ENCODE measurements at places on chromosomes 12 and 14.

GRCh38 chr12:91215940-91216454 lies 33.4 kb upstream of the DCN start:
- no peak for DNase-seq

DNA sequence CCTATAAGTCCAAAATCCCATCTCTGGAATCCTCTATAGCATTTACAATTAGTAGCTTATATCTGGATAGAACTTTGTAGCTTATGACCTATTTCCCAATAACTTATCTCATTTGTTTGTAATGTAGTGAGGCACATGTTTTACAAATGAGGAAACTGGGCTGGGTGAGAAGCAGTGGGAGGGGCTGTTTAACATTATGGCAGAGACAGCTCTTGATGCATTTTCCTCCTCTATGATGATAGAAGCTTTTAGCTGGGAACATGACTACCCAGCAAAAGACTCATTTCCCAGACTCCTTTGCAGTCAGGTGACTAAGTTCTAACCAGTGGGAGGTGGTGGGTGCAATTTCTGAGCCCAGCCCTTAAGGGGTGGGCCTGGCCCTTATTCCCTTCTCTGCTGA lies 179.7 kb downstream of the TTC8 start:
- DNase-seq, result no peak

DNA sequence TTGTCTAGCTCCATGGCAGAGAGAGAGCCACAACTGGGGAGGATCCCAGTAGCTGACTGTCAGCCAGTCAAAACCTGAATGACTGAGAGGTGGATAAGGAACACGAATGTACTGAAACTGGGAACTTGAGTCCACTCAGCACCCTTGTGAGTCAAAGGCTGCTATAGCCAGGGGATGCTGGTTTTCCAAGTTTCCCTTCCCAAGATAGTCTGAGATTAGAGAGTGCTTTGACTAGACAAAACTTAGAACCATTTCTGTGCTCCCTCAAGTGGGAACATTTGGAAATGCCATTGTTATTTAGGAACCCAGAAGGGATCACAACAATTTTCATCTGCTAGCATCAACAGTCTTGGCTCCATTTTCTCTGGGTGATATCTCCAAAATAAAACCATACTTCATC lies 4.0 kb downstream of the PRKAG1 start:
- DNase-seq, result no peak

GRCh38 chr12:57182918-57183575 lies 33.5 kb upstream of the NXPH4 start:
- DNase-seq, result peak; percentile 43

DNA sequence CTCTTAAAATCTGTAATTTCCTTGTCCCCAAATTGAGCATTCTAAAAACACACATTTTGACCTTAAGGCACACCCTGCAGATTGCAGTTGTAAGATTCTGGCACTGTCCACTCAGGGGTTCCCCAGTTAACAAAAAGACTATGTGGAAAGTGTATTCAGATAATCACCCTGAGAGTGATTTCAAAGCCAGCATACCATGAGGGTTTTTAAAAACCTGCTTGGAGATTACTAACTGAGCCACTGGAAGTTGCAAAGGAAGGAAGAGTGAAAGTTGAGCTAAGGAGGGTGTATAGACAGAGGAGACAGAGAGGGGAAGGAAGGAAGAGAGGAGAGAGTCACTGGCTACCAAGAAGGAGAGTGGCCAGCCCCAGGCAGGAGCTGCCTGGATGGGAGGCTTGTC lies 82.6 kb downstream of the EML1 start:
- DNase-seq, result no peak

GRCh38 chr14:68487805-68488590 lies 304.9 kb downstream of the ZFP36L1 start:
- DNase-seq, result no peak

GRCh38 chr12:102533483-102534215 lies 53.3 kb upstream of the IGF1 start:
- no peak for DNase-seq

DNA sequence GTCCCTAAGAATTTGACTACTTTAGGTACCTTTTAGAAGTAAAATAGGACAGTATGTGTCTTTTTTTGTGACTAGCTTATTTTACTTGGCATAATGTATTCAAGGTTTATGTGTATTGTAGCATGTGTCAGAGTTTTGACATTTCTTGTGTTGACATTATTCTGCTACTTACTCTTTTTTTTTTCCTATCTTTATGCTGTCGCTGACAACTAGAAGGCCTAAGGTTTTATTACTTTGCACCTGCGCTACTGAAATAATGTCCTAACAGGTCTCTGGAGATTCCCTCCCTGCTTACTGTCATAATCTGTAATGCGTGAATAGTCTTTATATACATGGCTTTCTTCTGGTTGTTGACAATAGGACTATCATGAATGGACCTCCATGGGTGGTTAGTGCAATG lies 43.0 kb downstream of the PDE3A start:
- no peak for DNase-seq

DNA sequence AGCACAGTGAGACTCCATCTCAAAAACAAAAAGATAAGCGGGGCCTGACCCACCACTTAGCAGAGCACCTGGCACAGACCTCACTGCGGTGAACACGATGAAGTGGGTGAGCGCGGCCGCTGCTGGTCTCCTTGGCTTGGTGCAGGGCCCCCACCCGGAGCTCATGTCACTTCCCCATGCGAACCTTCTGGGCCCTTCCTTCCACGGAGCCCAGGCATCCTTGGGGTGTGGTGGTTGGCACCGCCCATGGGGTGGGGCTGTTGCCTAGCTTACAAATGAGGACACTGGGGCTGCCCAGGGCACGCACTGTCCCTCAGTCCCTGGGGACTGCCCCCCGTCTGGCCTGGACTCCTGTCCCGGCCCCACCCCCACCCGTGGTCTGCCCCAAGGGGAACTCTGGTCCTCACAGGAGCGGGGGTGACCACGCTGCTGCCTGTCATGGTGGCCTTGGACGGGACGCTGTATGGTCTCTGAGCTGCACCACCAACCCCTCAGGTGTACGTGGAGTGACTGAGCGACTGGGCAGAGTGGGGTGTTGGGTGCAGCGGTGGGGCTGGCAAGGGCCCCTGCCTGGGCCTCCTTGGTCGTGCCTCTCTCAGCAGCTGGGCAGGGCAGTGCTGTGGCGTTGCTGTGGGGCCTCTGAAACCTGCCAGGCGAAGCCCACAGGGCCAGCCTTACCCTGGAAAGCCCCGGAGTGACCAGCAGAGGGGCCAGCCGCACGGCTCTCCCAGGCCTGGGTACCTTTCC lies 15.3 kb downstream of the FBRSL1 start:
- no peak for DNase-seq

DNA sequence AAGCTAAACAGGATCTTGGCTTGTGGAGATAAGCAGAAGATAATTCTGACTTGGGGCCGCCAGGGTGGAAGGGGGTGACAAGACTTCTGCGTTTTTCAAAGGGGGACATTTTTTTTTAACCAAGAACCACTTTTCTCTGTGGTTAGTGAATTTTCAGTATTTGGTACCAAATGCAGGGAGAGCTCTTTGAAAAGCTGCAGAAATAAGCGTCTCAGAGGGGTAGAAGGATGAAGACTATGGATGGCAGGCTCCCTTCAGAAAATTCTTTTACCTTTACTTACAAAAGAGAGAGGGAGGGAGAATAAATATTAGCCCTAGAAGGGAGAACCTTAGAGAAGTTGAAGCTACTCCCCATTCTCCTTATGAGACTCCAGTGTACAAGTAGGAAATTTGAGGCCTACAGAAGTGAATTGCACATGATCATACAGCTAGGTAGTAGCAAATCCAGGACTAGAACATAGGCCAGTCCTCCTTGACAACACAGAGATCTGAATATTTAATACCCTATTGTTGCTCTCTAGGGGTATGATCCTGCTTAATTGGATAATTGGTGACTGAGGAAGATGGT lies 840 bp downstream of the MRPL52 start:
- no peak for DNase-seq

GRCh38 chr14:74634481-74634880 lies 22.4 kb upstream of the LTBP2 start:
- DNase-seq, result no peak

GRCh38 chr12:123151457-123152454 lies 866 bp upstream of the PITPNM2 start:
- DNase-seq, result no peak

DNA sequence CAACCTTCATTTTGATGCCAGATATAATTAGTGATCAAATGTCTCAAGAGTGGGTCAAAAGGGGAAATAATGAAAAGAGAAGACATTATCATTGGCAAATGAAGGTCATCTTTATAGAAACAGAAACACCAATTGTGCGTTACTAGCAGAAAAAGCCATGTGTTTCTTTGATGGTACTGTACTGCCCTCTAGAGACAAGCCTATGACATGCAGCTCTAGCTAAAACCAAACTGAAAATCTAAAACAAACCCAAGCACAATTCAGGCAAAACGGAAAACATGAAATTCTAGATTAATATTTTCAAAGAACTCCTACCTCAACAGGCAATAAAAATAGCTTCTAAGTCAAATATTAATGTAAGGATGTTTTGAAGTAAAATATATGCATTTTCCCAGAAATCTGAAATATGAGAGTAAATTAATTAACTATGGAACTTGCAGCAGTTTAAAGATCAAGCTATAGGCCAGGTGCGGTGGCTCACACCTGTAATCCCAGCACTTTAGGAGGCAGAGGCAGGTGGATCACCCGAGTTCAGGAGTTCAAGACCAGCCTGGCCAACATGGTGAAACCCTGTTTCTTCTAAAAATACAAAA lies 115.4 kb downstream of the KLHL28 start:
- no peak for DNase-seq

- DNase-seq, result no peak
Measured at GRCh38 chr14:72754949-72755348, 139.0 kb downstream of the DPF3 start.

DNA sequence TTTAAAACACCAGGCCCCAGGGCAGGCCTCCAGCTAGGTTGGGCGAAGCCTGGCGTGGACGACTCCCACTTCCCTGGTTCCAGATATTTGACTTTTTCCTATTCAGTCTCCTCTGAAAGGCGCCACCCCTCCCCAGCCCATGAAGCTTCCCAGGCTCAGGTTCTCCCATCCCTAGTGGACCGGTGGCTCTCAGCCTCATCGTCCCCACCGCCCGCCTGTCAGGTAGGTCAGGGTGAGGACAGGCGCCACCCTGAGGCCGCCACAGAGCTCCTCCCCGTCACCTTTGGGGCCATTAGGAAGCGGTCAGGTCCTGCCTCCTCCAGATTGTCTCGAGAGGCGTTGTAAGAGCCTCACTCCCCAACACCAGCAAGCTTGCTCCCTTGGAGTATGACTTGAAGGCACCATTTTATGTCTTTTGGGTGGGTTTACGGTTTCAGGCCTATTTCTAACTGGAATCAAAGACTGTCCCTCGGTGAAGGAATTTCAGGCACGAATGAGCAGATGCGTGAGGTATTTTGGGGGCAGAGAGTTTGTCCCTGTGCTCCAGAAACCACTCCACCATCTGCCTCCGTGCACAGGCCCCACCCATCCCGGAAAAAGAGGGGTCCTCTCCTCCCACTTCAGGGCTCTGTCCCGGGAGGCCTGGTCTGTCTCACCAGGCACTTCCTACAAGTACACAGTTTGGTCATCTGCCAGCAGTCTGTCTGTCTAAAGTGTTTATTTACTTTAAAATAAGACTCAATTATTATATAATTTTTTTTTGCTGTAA lies 55.6 kb downstream of the TSPAN9 start:
- no peak for DNase-seq

DNA sequence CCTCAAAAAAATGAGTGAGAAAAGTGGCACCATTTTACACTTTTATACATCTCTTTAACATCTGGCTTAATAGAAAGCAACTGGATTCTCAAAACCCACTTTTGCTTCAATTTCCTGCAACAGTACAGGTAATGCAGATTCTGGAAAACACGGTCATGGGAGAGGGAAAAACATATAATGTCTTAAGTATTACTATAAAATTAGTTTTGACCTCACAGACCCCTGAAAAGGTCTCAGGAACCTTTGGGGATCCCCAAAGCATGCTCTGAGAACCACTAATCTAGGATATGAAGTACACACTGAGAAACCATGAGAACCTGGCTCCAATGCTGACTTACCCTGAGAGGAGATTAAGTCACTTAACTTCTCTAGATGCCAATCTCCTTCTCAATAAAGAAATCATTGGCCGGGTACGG lies 64.7 kb downstream of the PPP2R5E start:
- DNase-seq, result no peak

DNA sequence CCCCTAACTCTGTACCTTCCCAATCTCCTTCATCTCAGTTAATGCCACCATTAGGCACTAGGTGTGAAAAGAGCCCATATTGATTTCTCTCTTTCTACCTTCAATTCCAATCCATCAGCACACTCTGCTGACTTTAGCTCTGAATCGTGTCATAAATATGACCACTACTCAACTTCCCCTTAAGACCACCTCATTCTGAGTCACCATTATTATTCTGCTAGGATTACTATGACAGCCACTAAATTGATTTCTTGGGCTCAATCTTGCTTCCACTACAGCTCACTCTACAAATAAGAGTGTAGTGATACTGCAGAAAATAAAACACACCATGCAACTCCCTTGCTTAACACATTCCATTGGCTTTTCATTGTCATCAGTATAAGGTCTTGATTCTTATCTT lies 1449.0 kb upstream of the FLRT2 start:
- no peak for DNase-seq

DNA sequence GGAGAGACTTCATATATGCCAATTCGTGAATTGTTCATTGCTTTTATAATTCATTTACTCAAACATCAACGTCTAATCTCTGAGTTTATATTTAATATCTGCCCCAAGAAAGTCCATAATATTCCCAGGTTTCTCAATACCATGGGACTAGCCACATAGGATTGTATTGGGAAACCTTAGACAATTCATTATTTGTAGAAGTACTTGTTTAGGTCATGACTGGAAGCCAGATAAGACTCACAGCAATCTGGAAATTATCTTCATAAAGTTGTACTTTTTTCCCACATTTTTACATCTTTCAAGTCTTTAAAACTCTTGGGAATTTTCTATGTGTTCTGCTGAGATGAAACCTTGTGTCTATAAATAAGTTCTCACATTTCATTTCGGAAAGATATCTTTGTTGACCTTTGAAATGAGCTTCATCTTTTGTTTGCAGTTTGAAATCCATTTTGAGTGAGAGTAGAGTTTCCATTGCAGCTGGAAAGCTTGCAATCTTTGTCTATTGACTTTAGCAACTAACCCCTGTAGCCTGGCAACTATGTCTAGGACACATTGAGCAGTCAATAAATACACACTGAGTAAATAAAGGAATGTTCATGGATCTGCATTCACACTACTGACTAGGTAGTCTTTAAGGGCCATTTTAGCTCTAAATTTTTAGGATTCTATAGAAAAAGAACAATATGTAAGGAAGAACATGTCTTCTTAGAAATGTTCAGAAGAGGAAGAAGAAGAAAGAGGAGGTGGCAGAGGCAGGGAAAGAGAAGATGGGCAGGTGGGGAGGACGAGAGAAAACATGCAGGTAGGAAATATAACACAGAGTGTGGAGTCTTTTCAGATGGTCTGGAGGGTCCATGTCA lies 154.4 kb downstream of the LRIG3 start:
- DNase-seq, result no peak

Measured in nucleus accumbens (tissue), 56 donors.